ENCODE measurements at places on chromosomes 13 and 19. TPM values are rescaled to one million over a fixed set of nuclear protein-coding genes. Genes with fewer than 3 reads are reported as not detected.

Gene TNNI3
- total RNA-seq = 1.3 TPM

Gene ATP4B
- total RNA-seq = not detected

Gene EEF2
- total RNA-seq = 2,208 TPM

Gene IFNL3
- not detected for total RNA-seq

Gene TSHZ3
- 10.3 TPM for total RNA-seq

Gene LRRC63
- not detected for total RNA-seq

Gene SYNGR4
- not detected for total RNA-seq

Gene ZSCAN1
- not detected for total RNA-seq

Gene LIM2
- total RNA-seq = not detected

Gene OR7A5
- total RNA-seq = not detected

Gene CLDN10
- 0.17 TPM for total RNA-seq

Gene ADPRHL1
- 1.2 TPM for total RNA-seq

Gene SYCN
- total RNA-seq = not detected

Gene SPINT2
- 775 TPM for total RNA-seq

Gene GAPDHS
- not detected for total RNA-seq

Gene ABHD8
- total RNA-seq = 6.4 TPM

Gene NLRP4
- not detected for total RNA-seq

Gene NOP53
- total RNA-seq = 106 TPM

Gene CATSPERD
- not detected for total RNA-seq

Gene SPRY2
- total RNA-seq = 46.1 TPM

Gene GGACT
- total RNA-seq = 4.5 TPM

Gene ZNF227
- total RNA-seq = 12.8 TPM

Gene PALM
- 1.0 TPM for total RNA-seq

Gene RFXAP
- 6.7 TPM for total RNA-seq

Gene CYP4F22
- total RNA-seq = not detected

Gene KLHL1
- total RNA-seq = not detected

Gene ZNF737
- total RNA-seq = 6.2 TPM

Gene F7
- total RNA-seq = not detected

Measured in mammary epithelial cell (primary cell).